Stimulated activated CD4-positive, alpha-beta T cell treated with anti-CD3 and anti-CD28 coated beads, Interleukin-12 subunit alpha, Interleukin-12 subunit beta, amount 100 ng/mL, for 48 hours (primary cell): ENCODE measurements at places on chromosomes 16 and 17.

DNA sequence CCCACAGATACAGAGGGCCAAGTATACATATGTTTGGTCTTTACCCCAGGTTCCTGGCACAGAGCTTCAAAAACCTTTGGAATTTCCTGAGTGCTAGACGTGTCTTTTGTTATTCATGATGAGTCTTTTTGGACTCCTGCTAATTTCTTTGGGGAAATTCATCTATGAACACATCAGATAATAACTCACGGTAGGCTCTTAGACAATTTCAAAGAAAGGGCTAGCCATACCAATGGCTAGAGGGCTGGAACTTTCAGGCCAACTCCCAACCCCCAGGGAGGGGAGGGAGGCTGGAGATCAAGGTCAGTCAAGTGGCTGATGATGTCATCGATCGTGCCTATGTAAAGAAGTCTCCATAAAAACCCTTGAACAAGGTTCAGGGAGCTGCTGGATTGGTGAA, 101.9 kb downstream of the STX8 start:
- no peak for DNase-seq

DNA sequence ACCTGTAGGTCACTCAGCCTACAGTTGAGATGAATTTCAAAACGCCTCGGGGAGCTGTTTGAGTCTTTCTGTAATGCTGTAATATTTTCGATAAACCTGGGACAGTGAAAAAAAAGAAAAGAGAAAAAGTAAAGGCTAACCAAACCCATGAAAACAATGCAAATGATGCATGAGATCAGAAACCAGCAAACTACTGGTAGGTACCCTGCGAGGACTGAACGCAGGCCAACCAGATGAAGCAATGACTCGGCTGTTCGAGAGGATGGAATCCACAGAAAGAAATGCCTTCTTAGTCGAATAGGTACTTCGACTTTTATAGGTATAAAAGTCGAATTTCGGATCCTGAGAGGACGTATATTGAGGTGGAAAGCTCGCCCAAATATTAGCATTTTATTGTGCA, 509 bp upstream of the ATAD5 start:
- no peak for DNase-seq

GRCh38 chr17:47802341-47803022, 19.1 kb downstream of the OSBPL7 start:
- DNase-seq: peak; percentile 38

- DNase-seq: no peak
These were observed 33.6 kb upstream of the BRD7 start for GRCh38 chr16:50402298-50402895.

DNA sequence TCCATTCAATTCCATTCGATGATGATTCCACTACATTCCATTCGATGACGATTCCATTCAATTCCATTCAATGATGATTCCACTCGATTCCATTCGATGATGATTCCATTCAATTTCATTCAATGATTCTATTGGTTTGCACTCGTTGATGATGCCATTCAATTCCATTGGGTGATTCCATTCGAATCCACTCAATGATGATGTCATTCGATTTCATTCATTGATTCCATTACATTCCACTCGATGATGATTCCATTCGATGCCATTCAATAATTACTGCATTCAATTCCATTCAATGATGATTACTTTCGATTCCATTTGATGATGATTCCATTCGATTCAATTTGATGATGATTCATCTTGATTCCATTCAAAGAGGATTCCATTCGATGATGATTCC, 1299.4 kb downstream of the TP53TG3F start:
- DNase-seq: no peak

DNA sequence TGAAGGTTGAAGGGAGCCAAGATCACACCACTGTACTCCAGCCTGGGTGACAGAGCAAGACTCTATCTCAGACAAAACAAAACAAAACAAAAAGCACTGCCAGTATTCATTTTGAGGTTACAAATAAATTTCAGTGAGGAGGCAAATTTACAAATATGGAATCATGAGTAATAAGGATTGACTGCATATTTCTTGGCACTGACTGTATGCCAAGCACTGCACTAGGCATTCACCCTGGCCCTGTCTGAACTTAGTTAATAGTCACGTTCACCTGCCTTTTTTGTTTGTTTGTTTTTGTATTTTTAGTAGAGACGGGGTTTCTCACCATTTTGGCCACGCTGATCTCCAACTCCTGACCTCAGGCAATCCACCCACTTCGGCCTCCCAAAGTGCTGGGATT, 5.1 kb downstream of the LDAF1 start:
- DNase-seq: no peak
